ENCODE measurements at places on chromosomes 4 and X.
A peak's percentile ranks its signal among the peaks of the same experiment; 100 is the strongest.

DNA sequence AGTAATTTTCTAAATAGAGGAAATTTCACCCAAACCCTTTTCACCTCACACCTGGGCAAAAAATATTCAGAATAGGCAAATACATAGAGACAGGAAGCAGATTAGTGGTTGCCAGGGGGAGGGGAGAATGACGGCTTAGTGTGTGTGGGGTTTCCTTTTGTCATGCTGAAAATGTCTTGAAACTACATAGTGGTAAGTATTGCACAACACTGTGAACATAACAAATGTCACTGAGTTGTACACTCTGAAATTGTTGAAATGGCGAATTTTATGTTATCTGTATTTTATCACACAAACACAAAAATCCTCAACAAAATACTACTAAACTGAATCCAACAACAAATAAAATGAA is 60.7 kb upstream of the PLAC1 start:
- DNase-seq = no peak

GRCh38 chr4:55214172-55214571 is 88.8 kb upstream of the KDR start:
- DNase-seq = peak; percentile 44

DNA sequence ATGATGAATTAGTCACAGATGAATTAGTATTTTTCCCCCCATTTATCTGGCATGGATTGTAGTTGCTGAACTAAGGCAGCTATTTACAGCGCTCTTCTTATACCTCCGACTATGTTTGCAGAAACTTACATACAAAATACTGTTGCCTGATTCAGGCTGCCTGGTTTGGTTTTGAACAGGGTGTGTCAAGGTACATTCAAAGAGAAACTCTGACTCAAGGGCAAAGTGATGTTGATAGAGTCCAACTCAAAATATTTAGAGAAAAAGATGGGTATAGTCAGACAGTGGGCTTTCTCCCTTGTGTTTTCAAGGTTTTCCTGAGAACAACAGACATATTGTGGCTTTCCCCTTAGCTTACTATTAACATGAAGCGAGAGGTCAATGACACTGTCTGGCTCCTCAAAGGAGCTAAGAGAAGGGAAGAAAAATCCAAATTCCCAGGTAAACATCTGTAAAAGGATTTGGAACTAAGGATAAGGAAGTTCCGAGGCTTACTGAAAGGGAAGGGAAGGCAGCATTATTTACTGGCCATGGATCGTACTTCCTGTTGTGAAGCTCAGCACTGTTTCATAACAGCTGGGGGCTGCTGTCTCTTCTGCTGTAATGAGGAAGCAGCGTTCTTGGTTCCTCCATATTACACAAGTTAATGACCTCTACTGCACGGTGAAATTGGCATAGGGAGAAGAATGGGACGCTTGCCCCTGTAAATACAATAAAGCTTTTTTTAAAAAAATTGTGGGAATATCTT is 30.9 kb downstream of the FAM9C start:
- peak; percentile 51 for DNase-seq

GRCh38 chr4:135601351-135601750 is 1399.8 kb upstream of the PABPC4L start:
- no peak for DNase-seq

- no peak for DNase-seq
These were observed 61.1 kb downstream of the FBXO8 start for GRCh38 chr4:174222266-174222872.

- no peak for DNase-seq
These were observed 4.2 kb downstream of the PI4K2B start for GRCh38 chr4:25238052-25238451.

GRCh38 chr4:183352546-183352945 is 30.3 kb upstream of the CLDN24 start:
- DNase-seq = no peak
